Activated T-cell treated with anti-CD3 and anti-CD28 coated beads, Interleukin-2, amount 50 U/mL, for 4 hours (primary cell): ENCODE measurements at places on chromosomes 11 and 22. TPM values are rescaled to one million over a fixed set of nuclear protein-coding genes. Genes with fewer than 3 reads are reported as not detected.
A peak's percentile ranks its signal among the peaks of the same experiment; 100 is the strongest.

Gene NTM
- total RNA-seq, result not detected

Gene PAK1
- 15.3 TPM for total RNA-seq

Gene OR4P4
- total RNA-seq, result not detected

Gene GPHA2
- total RNA-seq, result not detected

Gene OR2AT4
- total RNA-seq, result not detected

Gene NECTIN1
- 7.5 TPM for total RNA-seq

Gene SLC5A4
- not detected for total RNA-seq

Gene RANGAP1
- total RNA-seq, result 205 TPM

DNA sequence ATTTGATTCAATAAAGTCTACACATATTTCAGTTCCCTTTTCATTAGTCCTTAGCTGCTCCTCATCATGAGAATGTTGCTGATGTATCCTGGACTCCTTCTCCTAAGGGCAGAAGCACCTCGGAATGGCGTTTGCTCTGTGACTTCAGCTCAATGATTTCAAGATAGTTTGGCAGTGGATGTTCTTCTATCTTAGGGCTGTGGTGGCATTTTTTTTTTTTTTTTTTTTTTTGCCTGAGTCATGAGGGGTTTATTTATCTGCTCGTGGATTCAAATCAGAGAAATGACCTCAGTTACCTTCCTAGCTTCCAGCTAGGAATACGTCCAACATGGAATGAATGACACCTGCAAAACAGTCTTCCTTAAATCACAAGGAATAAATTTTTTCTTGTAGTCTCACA, 220.0 kb upstream of the ZBED5 start:
- no peak for DNase-seq

- peak; percentile 99 for DNase-seq
Observed at GRCh38 chr11:66268244-66268951, at the start of gene RAB1B. Gene RAB1B, plus strand, starts transcription at chr11:66268639. Its CDS starts 41 bp downstream, at chr11:66268680.

- DNase-seq, result no peak
Observed at GRCh38 chr11:75921808-75922207, 106.8 kb downstream of the UVRAG start.

GRCh38 chr11:33449798-33450197, 192.6 kb downstream of the HIPK3 start:
- no peak for DNase-seq

- DNase-seq, result peak; percentile 49
Observed at GRCh38 chr11:123454060-123454651, 24.1 kb downstream of the GRAMD1B start.

DNA sequence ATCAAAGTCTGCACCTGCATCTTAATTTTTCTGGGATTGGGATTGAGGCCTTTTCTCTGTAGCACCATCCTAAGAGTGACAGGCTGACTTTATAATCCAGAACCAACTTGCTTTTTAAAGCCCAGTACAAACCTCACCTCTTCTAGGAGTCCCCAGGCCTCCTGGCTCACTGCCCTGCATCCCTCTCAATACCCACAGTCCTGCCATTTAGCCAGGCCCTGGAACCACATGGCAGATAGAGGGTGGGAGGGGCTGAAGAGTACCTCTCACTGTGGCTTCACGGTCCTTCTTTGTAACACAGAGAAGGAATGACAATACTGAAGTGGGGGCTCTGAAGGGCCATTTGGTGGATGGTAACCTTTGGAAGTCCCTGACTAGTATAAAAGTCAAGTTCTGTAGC, 63.5 kb upstream of the PHOX2A start:
- no peak for DNase-seq

DNA sequence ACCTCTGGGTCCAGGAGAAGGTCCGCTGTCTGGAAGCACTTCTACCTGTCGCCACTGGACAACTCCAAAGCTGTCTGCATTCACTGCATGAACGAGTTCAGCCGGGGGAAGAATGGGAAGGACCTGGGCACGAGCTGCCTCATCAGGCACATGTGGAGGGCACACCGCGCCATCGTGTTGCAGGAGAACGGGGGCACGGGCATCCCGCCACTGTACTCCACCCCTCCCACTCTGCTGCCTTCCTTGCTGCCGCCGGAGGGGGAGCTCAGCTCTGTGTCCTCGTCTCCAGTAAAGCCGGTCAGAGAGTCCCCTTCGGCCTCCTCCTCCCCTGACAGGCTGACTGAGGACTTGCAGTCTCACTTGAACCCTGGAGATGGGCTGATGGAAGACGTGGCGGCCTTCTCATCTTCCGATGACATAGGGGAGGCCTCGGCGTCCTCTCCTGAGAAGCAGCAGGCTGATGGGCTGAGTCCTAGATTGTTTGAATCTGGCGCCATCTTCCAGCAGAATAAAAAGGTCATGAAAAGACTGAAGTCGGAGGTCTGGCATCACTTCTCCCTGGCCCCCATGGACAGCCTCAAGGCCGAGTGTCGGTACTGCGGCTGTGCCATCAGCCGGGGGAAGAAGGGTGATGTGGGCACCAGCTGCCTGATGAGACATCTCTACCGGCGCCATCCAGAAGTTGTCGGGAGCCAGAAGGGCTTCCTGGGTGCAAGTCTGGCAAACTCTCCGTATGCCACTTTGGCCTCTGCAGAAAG, 31.0 kb downstream of the ZBED4 start:
- DNase-seq, result no peak

GRCh38 chr11:117097014-117097388, 1.2 kb downstream of the SIK3 start:
- DNase-seq, result no peak

- peak; percentile 55 for DNase-seq
Observed at GRCh38 chr11:287821-288477, 977 bp upstream of the PGGHG start.

DNA sequence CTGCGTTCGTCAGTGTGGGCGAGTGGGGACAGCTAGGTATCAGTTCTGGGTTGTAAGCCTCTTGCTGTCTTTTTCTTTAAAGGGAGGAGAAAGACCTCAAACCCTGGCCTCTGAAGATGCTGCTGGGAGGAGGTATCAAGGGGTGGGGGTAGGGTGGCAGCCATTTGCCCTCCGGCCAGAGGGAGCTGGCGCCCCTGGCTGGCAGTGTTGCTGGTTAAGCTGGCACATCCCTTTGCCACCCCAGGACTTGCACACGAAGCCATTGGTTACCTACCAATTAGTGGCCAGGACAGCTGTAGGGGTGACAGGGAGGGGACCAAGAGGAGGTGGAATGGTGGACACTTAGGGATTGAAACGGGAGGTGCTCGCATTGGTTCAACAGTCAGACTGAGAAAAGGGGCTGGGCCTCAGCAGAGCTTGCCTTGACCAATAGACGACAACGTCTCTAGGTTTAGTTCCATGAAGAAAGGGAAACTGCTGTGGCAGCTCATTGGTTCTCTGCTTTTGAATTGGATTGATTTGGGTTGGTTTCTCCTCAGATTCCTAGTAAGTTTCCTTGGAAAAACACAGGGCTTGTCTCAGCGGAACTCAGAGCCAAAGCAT, 77.9 kb downstream of the ST3GAL4 start:
- no peak for DNase-seq

GRCh38 chr22:25919452-25919851, 177.5 kb downstream of the MYO18B start:
- no peak for DNase-seq

GRCh38 chr22:42959576-42960509, 55.1 kb downstream of the PACSIN2 start:
- DNase-seq, result no peak

- DNase-seq, result no peak
Observed at GRCh38 chr11:26953770-26954392, 40.0 kb upstream of the FIBIN start.
